ENCODE measurements at places on chromosomes 2 and 18.
A peak's percentile ranks its signal among the peaks of the same experiment; 100 is the strongest.

DNA sequence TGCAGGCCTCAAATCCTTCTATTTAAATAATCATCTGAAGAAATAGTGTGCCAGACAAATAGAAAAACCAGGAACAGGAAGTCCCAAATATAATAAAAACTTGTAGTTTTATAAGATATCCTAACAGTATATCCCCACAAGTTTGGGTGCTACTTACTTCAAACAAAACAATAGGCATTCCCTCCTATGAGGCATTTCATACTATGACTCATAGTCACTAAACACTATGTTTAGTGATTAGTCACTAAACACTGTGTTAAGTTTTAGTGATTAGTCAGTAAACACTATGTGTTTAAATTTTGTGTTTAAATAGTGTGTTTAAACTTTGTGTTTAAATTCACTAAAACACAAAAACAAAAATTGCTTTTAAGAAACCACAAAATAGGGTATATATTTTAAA is 407.0 kb upstream of the CDH19 start:
- peak; percentile 41 for DNase-seq

GRCh38 chr2:204505488-204505887 is 39.8 kb upstream of the PARD3B start:
- DNase-seq: no peak

DNA sequence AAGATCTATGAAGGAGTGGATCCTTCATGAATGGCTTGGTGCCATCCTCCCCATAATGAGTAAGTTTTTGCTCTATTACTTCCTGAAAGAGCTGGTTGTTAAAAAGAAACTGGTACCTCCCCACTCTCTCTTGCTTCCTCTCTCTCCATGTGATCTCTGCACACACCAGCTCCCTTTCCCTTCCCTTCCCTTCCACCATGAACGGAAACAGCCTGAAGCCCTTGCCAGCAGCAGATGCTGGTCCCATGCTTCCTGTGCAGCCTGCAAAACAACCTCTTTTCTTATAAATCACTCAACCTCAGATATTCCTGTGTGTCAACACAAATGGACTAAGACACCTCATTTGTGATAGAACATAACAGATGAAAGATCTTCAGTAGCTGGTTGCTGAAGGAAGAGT is 303.5 kb upstream of the ACVR2A start:
- DNase-seq: no peak

DNA sequence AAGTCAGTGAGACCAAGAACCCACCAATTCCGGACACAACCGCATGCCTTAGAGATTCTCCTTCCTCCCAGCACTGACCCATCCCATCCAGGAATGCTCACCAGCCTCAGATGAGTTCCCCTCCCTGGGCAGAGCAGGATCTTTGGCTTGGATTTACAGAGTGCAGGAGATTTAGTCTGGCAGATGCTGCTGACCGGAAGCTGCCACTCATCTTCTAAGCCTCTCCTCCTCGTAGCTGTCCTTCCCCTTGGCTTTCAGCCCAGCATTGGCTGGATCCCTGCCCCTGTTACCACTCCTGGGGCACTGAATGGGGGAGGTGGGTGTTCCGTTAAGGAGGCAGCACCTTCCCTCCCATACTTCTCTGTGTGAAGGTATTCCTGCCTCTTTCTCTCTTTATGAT is 53.2 kb downstream of the VWA3B start:
- peak; percentile 17 for DNase-seq

DNA sequence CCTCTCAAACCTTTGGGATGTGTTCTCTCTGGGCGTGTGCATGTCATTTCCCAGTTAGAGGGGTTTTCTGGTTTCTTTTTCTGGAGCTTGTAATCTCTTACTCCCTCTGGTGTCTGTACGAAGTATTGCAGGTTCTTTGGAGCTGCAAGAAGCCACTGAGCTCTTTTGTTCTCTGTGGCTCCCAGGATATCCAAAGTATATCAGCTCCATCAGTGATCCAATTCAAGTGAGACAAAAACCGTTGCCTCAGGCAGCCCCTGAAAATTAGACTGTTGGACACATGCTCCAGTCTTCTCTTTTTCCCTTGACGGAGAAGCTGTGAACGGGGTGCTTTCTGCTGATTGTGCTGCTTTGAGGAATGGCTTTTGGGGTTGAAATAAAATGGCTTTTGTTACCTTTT is 59.0 kb upstream of the LDLRAD4 start:
- DNase-seq: peak; percentile 65

GRCh38 chr2:63048367-63049171 is 2.1 kb upstream of the OTX1 start:
- no peak for DNase-seq

GRCh38 chr2:224008702-224009261 is 30.3 kb downstream of the SERPINE2 start:
- no peak for DNase-seq

DNA sequence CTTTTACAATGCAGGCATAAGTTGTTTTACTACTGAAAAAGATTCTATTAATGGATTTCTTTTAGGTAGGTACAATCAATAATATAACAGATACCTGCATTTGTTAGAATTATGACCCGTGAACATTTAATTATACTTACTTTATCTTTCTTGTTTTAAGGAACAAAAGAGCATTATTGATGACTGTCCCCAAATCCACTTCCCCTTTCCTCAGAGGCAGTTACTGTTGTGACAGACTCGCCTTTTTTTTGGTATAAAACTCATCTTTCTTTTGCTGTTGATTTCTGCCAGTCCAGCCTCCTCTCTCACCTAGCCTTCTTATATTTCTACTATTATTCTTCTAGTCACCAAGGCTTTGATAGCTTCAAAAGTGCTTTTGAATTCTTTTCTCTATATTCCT is 12.1 kb downstream of the ACTR3 start:
- no peak for DNase-seq

Measured in fibroblast of skin of abdomen (primary cell).